ENCODE measurements at places on chromosomes 7 and 10.

- no peak for DNase-seq
- H3K36me3 ChIP-seq, result no peaks in the 10 kb centered on the region
- H3K4me3 ChIP-seq, result no peak overlapping the region
- H3K4me1 ChIP-seq, result no peaks in the 10 kb centered on the region
Observed at GRCh38 chr10:44362866-44363711, 21.8 kb downstream of the CXCL12 start.

GRCh38 chr10:71501402-71501801 is 104.7 kb downstream of the CDH23 start:
- H3K4me1 ChIP-seq, result peaks cover 8% of the 10 kb centered on the region
- H3K4me3 ChIP-seq, result no peak overlapping the region
- H3K36me3 ChIP-seq, result no peaks in the 10 kb centered on the region
- no peak overlapping the region for H3K27ac ChIP-seq

DNA sequence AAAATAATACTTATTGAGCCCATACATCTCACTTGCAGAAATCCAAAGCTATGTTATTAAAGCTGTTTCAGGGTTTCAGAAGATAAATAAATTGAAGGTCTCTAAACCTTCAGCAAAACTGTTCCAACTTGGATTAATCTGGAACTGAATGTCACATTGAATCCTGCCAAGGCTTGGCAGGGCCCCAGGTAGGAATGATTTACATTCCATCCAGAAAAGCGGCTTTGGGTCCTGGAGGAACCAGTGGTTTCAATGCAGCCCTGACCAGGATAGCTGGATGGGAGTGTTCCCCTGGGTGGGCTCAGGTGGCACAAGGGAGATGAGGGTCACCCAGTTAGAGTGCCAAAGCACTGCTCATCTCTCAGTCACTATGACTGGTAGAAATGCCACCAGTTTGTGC is 37.0 kb upstream of the TMEM72 start:
- H3K27ac ChIP-seq, result no peak overlapping the region
- H3K4me3 ChIP-seq, result no peak overlapping the region
- no peaks in the 10 kb centered on the region for H3K27me3 ChIP-seq
- H3K36me3 ChIP-seq, result no peaks in the 10 kb centered on the region
- peaks cover 9% of the 10 kb centered on the region for H3K4me1 ChIP-seq

DNA sequence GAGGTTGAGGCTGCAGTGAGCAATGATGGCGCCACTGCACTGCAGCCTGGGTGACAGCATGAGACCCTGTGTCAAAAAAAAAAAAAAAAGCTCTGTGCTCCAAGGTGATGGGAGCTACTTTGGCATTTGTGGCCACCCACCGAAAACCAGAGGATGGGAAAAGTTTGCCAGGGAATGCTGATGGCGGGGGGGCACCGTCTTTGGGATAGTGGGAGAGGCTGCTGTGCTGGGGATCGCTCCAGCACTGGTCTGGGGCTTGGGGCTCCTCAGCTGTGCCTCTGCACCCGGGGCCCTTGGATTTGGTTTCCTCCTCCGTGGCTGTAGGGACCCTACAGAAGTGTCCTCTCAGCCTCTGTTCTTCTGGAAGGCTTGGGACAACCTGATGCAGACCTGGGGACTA is 11.7 kb upstream of the RAMP3 start:
- H3K36me3 ChIP-seq, result no peaks in the 10 kb centered on the region
- no peak overlapping the region for H3K4me3 ChIP-seq
- no peak overlapping the region for H3K27ac ChIP-seq
- H3K27me3 ChIP-seq, result peaks cover 23% of the 10 kb centered on the region
- H3K4me1 ChIP-seq, result no peaks in the 10 kb centered on the region

DNA sequence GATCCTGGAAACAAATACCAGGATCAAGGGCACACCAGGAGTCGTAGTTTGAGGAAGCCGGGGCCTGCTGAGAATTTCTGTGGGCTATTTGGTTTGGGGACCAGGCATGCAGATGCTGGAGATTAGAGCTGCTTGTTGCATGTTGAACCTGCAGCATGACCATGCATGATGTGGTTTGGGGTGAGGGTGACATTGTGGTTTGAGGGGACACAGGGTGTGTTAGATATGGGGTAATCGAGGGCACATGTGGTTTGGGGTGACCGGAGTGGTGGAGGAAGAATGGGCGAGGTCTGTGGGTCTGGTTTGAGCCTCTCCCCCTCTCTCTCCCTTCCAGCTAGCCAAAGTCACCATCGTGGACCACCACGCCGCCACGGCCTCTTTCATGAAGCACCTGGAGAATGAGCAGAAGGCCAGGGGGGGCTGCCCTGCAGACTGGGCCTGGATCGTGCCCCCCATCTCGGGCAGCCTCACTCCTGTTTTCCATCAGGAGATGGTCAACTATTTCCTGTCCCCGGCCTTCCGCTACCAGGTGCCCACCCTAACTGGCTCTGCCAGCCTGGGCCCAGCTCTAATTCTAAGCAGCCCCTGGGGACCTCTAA is 10.2 kb downstream of the NOS3 start:
- peaks cover 9% of the 10 kb centered on the region for H3K4me1 ChIP-seq
- DNase-seq, result no peak
- H3K4me3 ChIP-seq, result no peak overlapping the region
- H3K36me3 ChIP-seq, result no peaks in the 10 kb centered on the region

DNA sequence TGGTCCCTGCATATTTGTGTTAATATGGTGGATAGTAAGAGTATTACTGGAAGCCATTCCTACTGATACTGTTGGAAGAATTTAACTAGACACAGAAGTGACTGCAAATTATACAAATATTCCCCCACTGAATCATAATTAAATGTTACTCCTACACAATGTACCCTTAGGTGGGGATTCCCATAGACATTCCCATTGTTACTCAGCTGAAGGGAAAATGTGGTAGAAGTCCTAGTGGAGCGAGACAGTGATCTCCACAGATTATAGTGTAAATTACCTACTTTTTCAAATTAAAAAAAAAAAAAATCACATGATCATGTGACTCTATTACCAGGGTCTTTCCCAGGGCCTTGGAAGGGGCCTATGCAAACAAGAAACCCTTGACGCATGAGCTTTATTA is 611.8 kb downstream of the LRMDA start:
- H3K27ac ChIP-seq, result no peak overlapping the region
- H3K27me3 ChIP-seq, result no peaks in the 10 kb centered on the region
- DNase-seq, result no peak
- H3K36me3 ChIP-seq, result no peaks in the 10 kb centered on the region
- no peaks in the 10 kb centered on the region for H3K4me1 ChIP-seq

- H3K4me3 ChIP-seq, result no peak overlapping the region
- H3K27ac ChIP-seq, result no peak overlapping the region
- DNase-seq, result no peak
- H3K36me3 ChIP-seq, result no peaks in the 10 kb centered on the region
- H3K4me1 ChIP-seq, result no peaks in the 10 kb centered on the region
Observed at GRCh38 chr10:48535416-48536155, 69.3 kb downstream of the ARHGAP22 start.
